SW480 (cell line): ENCODE measurements at places on chromosomes 2 and 18.
A peak's percentile ranks its signal among the peaks of the same experiment; 100 is the strongest.

- no peak for DNase-seq
Observed at GRCh38 chr18:58522132-58522531, 106.8 kb downstream of the ALPK2 start.

GRCh38 chr2:84306361-84306760 is 152.7 kb downstream of the SUCLG1 start:
- DNase-seq, result no peak

DNA sequence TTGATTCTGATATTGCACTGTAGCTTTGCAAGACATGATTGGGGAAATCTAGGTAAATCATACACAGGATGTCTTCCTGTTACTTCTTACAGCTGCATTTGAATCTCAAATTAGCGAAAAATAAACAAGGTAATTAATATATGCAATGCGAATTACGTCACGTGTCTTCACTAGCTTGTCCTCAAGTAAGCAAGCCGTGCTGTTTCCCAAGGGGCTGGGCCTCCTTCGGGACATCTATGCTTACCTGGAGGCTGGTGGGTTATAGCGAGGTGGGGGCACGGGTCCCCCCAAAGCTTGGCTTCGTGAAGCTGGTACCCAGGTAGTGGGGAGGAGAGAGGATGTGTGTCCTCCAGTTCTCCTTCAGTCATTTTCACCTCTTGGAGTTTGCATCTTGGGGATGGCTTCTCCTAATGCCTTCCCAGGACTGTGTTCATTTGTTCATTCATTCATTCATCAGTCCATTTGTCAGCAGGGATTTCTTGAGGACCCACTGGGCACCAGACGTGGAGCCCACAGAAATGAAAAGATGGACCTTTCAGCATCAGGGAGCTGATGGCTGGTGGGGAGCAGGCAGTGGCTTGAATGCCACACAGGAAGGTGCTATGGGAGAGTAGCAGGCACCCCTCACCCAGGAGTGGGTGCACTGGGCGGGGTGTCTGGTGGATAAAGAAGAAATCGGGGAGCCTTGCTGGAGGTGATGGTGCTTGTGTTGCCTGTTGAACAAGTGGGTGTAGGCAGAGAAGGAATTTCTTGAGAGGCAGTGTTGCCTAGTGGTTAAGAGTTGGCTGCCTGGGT is 155.1 kb downstream of the GLI2 start:
- DNase-seq, result no peak

DNA sequence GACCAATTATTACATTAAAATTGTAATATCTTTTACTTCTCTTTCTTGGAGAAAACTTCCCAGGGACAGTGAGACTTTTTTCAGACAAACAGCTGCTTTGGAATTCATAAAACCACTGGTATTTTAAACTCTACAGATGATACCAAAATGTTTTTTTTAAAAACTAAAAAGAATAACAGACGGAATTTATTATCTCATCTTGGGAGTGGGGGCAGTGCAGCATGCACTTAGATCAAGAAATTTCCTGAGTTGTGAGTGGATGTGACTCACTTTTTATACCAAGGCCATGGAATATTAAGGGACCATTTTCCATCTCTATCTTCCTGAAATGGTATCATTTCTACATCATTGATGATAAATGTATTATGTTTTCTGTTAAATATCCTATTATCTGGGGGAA is 422.8 kb upstream of the HNRNPA3 start:
- no peak for DNase-seq

DNA sequence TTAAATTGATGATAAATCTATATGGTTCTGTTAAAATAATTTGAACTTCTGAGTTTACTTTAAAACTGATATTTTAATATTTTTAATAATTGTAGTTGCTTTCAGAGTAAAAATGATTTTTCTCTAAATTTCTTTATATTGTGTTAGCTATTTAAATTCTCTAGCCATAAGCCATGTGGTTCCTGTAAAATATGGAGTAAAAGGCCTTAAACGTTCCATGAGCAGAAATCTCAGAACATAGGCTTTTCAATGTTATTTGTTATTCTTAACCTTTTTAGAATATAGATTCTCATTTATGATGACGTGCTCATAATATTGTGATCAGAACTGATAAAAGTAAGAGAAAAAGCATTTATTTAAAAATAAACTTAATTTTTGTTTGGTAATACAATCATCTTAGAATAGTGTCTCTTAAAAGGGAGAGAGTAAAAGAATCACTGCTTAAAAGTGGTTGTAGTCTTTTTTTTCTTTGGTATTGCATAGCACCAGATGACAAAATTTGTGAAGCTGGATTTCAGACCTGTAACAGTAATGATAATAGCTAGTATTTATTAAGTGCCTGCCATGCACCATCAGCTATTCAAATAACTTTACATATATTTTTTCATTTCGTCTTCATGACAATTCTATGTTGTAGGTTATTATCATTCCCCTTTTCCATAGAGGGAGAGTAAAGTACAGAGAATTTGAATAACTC is 2.7 kb downstream of the BMPR2 start:
- no peak for DNase-seq

GRCh38 chr18:54210463-54210862 is 14.0 kb downstream of the MBD2 start:
- DNase-seq, result no peak

DNA sequence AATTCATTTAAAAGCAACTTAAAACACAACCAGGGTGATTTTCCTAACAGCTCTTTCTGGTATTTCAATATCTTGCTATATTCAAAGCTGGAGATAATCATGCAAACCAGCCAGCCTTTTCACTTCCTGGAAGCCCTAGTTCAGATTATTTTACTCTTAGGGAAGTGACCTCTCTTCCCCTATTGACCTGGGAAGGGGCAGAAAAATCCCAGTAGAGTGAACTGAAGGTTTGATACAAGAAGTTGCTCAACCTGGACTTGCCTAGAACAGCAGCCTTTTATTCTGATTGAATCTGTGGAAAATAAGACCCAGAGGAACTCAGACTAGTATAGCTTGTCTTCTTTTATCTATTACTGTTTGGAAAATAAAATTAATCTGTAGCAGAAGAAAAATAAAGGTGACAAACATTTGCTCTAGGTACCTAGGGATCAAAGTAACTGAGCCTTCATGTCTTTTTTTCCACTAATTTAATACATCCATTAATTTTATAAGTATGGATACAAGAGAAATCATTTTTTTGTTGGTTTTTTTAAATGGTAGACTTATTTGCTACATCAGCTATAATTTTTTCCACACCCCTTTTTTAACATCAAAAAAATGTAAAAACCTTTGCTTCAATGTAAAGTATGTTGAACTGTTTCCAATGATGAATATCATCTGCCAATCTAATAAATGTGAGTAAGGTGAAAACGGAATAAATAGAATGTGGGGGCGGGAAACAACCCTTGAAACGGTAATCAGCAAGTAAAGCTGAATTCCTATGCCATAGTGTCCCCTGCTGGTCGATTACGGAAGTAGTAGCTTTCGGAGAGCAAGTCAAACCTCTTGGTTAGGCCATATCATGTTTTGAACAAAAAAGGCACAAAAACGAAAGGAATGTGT is 629.9 kb downstream of the NRXN1 start:
- DNase-seq, result peak; percentile 47

DNA sequence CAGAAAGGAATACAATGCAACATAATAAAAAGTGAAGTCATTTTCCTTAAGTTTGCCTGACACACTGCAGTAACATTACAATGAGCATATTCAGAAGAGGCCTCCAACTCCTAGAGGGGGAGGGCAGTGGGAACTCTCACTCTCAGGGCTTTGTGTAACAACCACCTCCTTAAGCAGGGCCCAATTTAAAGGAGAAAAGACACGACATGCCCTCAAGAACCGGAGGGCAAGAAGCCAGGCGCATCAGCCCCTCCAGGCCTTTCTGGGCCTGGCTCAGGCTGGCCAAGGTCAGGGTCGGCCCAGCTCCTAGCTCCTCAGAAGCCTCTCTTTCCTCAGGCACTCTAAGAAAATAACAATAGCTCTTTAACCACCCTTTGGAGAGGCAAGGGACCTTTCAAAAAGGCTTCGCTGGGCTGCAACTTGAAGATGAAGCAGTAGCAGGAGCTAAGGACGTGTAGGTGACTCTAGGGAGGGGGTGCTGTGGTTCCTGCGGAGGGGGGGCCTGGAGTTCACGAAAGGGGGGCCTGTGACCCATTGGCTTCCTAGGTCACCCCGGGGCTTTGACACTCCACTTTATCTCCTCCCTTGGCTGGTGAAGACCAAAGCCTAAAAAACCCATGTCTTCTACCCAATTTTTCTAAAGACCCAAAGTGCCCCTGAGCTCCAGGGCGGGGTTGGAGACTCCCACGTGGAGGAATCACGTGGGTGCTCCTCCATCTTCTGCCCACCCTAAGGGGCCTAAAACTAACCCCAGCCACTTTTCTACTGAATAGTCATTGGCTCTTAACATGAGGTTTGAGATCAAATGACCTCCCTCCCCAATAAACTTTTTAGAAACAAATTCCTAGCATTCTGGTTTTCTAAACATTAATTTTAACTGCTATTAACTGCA is 13.3 kb downstream of the SERTAD2 start:
- DNase-seq, result no peak

- no peak for DNase-seq
Observed at GRCh38 chr2:65476778-65477177, 44.4 kb upstream of the SPRED2 start.

- DNase-seq, result no peak
Observed at GRCh38 chr2:220046507-220046906, 419.1 kb downstream of the SLC4A3 start.

- DNase-seq, result no peak
Observed at GRCh38 chr2:227025510-227025909, 138.5 kb downstream of the COL4A4 start.

GRCh38 chr2:231069379-231070054 is 12.8 kb downstream of the PSMD1 start:
- DNase-seq, result no peak

DNA sequence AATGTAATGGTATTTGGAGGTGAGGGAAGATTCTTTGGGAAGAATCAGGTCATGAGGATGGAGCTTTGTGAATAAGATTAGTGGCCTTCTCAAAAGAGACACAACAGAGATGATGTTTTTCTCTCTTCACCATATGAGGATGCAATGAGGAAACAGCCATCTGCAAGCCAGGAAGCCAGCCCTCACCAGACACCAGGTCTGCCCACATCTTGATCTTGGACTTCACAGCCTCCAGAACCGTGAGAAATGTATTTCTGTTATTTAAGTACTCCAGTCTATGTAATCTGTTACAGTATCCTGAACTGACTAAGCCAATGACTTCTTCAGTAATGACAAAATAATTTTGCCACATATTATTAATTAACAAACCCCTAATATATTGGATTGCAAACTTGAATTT is 28.3 kb downstream of the CYRIA start:
- no peak for DNase-seq

DNA sequence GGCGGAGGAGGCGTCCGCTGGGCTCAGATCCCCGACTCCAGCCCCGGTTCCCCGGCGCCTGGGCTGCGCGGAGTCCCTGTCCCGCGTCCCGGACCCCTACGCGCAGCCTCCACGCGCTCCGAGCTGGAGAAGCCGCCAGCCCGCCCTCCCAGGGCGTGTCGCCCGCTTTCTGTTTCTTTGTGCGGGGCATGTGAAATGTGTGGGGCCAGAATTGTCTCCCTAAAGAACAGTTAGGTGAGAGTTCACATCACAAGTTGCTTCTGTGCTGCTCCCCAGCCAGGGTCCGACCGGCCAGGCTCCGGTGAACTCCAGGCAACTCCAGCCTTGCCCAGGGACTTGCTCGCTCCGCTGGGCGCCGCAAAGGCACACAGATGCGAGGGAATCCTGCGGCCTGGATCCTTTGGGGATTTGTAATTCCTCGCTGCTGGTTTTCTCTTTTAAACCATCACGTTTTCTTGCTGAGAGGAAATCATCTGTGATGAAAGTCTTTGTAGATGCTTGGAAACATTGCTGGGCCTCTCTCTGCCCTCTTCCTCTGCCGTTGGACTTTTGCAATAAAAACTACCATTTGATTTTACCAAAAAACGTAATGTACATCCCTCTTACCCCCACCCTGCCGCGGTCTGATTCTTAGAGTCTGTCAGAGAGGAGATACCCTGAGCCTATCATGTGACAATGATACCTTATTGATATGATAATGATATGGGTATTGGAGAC is 631 bp downstream of the GYPC start:
- DNase-seq, result no peak

DNA sequence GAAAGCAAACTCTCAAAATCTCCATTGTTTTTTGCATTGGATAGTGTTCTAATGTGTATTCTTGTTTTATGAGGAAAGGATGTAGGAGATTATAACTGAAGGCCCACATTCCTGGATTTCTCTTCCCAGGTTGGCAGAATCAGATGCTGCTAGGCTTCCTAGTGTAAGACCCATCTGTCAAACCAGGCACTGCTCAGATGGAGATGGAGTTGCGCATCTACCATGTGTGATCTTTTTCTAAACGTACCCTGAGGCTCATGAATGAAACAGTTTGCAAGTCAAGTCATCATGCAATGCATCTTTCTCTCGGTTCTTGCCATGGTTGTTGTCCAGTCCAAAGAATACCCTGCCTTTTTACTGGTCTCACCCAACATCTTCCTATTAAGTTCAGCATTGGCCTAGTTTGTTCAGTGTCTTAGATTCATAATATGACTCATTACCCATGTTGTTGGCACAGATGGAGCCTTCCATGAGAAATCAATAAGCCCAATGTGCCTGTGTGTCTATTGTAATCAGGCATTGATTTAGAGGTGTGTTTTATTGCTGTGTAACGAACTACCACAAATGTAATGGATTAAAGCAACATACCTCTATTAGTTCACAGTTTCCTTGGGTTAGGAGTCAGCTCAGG is 127.4 kb downstream of the NYAP2 start:
- DNase-seq, result no peak

DNA sequence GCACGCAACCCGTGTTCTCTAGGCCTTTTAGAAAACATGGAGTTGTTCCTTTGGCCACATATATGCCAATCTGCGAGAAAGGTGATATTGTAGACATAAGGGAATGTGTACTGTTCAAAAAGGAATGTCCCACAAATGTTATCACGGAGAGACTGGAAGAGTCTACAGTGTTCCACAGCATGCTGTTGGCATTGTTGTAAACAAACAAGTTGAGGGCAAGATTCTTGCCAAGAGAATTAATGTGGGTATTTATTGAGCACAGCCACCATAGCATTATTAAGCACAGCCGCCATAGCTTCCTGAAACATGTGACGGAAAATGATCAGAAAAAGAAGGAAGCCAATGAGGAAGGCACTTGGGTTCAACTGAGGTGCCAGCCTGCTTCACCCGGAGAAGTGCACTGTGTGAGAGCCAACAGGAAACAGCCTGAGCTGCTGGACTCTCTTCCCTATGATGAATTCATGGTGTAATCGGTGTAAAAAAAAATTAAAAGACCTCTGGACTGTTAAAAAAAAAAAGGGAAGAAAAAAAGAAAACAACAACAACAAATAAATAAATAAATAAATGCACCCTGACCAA is 29.0 kb upstream of the REL start:
- DNase-seq, result no peak

- no peak for DNase-seq
Observed at GRCh38 chr18:36427831-36428230, 130.3 kb downstream of the FHOD3 start.

DNA sequence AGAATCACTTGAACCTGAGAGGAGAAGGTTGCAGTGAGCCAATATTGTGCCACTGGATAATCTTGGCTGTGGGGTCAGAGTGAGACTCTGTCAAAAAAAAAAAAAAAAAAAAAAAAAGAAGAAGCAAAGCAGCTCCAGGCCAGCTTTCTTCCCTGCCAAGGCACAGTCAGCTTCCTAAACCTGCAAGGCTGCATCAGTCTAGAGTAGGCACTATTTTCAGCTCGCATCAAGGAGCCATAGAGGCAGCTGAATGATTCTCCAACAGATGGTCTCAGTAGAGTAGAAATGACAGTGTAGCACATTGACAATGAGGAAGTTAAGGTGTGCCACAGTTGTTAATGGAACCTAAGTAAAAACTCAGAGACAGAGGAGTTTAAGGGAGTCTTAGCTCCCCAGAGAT is 35.6 kb downstream of the BMP10 start:
- no peak for DNase-seq

GRCh38 chr2:38260972-38261371 is 116.1 kb downstream of the ATL2 start:
- DNase-seq, result no peak
